ENCODE measurements at places on chromosomes 16 and 17.

DNA sequence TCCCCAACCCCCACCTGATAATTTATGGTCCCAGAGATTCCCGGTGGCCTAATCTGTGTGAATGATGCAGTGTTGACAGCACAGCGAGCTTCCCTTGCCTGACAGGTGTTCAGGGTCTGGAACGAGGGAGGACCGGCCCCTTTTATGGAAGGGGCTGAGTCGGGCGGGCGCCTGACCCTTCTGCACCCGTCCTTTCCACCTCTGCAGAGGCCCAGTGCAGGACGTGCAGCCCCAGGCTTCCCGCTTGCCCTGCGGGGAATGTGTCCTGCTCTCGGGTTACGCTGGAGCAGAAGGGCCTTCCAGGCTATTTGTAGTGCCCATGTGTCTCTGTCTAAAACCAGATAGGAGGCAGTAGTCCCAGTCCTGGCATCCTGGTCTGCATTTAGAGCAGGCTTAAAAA is 16.2 kb downstream of the SMTNL2 start:
- DNase-seq: no peak

DNA sequence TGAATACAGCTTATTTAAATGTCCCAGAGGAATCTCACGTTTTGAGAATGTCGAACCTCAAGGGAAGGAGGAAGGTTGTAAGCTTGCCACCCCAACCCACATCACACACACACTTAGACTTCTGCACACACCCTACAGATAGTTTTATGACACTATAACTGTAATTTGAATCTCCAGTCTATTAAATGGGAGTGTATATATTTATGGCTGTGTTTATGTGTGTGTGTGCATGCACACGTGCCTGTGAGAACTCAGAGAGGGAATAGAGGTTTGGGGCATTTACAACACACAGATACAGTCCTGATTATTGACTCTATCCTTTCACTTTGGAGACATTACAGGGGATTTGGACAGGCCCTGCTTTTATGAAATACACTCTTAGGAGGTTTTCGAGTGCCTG is 171.5 kb upstream of the MAF start:
- no peak for DNase-seq

DNA sequence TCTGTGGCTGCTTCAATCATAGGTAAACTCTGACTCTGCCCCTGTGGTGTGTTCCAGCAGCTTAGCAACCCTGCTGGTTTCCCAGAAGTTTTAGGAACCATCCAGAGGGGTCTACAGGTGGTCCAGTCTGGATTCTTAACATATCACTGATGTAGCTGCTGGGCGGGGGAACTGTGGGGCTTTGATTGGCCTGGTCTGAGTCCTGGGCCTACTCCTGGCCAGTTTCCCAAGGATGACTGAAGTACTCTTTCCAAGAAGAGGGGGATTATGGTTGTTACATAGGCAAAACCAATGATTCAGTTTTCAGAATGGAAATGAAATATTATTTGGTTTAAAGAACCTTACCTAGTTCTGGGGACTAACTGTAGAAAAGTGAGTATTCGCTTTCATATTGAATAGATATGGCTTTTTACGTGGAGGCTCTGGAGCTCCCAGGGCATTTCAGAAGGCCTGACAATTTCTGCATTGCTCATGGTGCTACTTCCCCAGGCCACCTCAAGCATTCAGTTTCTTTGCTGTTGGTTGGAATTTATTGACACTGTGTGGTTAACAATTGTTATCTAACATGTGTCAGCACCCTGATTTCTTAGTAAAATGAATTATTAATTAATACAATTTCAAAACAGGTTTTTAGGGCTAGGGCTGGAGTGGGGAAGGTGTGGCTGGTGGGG is 38.4 kb downstream of the EPN2 start:
- DNase-seq: no peak

DNA sequence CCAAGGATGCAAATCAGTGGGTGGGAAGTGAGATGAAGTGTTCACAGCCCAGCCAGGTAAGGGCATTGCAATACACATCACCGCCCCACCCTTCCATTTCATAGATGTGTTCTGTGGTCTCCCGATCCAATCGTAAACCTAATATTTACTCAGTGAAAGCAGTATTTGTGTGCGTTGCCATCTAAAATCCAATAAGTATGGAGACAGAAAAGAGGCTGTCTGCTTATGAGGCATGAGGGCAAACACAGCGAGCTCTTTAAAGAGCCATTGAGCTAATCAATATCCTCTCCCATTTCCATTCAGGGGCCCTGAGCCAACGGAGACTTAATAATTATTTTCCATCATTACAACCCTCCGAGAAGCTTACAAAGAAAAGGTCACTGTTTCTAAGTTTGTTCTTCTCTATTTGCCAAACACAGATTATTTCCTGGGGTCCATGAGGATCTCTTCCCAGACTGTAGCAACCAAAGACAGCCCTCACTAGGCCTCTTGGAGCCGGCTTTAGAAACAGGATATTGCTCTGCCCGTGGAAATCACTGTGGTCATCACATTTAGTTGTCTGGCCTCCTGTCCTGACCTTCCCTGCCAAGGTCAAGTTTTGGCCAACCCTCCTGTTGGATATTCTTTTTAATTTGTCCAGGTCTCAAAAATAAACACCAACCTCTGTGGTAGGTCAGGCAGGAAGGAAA is 120.1 kb downstream of the SLC39A11 start:
- DNase-seq: no peak

GRCh38 chr16:30367349-30368009 is 2.8 kb downstream of the TBC1D10B start:
- DNase-seq: no peak

- no peak for DNase-seq
Observed at GRCh38 chr16:9007177-9007794, 43.6 kb upstream of the USP7 start.

- no peak for DNase-seq
Observed at GRCh38 chr17:63405741-63406261, 40.3 kb downstream of the CYB561 start.

DNA sequence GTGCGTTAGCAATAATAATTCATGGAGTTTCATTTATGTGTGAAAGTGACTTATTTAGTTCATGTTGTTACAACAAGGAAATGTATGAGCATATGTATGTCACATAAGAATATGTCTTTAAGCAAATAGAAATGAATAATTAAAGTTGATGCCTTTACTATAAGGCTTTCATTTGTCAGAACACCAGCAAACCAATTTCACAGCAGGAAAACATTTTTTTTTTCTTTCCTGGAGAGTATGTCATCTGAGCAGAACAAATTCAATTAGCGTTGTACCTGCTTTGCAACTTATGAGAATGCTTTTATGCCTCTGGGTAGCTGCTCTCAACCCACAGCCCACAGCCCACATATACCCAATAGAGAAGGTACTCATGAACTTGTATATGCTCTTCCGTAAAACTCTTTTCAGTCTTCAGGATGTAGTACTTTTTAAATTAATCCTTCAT is 26.3 kb upstream of the APOH start:
- no peak for DNase-seq

- DNase-seq: no peak
Observed at GRCh38 chr17:79220713-79221291, 146.2 kb downstream of the ENGASE start.

DNA sequence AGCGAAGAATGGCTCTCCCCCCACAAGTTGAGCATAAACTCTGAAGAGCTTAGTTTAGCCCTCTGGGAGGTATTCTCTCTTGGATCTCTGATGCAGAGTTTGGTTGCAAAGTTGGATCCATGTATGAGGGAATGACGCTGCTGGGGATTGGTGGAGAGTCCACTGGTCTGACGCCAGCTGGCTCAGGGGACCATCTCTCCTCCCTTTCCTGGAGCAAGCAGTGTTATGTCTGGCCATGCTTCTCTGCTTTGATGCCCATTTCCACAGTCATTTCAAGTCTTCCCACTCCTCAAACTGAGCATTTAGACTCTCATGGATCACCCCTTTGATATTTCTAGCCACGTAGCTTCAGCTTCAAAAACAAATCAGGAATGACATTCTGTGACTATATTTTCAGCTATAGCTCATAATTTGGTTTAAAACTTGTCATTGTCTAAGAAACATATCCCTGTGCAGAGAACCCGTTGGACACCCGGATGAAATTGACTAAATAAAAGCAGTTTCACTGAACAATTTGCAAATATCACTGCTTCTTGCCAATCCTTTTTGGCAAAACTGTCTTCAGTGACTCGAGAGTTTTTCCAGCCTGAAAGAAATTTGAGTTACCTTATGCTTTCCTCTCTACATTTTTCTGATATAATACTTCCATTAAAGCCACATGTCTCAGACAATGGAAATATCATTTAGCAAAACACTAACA is 193.4 kb upstream of the CDH11 start:
- no peak for DNase-seq

GRCh38 chr17:66152756-66153155 is 39.2 kb downstream of the CEP112 start:
- DNase-seq: no peak

DNA sequence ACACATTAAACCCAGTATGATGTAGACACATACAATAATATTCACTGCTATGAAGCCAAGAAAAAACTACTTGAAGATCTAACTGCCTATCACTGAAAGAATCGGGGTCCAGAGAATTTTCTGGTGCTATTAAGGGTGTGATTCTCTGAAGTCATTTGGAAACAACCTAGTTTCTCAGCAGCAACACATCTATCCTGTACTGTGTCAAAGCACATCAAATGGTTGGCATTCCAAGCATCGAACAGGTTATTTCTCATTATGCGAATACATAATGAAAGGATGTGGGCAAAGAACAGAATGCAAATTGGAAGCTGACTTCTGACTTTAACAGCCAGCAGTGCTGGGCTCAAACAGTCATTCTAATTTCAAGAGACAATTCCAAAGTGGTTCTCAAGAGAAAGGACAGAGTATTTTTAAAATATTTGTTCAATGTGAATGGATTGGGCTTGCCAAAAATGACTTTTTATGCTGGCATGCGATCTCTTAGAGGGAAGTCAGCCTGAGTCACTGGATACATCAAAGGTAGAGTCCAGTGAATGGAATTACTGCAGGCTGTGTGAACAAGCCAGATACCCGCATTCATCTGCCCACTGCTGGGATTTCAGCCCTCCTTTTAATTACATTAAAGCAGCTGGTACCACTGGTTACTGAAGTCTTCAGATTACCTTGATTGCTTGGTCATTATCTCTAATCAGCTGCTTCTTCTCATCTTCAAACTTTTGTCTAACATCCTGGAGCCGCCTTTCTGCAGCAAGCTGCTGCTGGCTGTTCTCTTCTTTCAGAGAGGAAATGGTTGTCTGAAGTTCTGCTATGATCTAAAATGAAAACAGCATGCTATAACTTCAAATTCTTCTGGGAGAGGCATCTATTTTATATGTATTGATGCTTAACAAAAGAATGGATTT is 181.2 kb upstream of the AXIN2 start:
- DNase-seq: no peak

DNA sequence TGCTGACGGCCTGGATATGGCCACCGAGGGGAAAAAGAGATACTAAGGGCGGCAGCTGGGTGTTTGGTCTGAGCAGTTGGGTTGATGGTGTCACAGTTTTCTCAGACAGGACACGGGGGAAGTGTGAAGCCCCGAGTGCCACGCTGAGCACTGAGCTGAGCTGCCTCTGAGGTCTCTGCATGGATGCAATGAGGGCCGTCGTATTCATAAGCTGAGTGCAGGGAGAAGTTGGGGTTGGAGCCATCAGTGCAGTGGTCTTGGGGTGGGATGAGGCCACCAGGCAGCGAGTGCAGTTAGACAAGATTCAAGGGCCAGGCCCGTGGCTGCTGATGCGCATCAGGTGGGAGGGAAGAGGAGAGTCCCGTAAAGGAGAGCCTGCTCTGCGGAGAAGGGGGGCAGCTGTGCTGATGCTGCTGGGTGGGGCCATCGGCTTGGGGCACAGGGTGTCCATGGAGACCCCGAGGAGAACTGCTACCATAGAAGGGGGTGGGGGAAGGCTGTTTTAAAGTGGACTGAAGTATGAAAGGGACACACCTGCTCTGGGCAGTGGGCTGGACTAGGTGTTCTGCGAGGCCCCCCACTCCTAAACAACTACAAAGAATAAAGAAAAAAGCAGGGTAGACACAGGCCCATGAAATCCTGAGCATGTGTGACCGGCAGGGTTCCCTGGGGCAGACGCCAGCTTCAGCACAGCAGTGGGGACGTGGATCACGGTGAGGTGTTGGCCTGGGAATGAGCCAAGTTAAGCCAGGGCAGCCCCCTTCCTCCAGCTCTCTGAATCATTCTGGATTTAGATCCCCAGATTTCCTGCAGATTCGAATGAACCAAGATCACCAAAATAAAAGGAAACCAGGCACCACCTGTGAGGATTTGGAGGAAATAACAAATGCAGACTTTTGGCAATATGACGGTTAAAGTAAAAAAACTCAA is 19.7 kb downstream of the IL34 start:
- DNase-seq: no peak

- no peak for DNase-seq
Observed at GRCh38 chr16:25855818-25856217, 164.1 kb downstream of the HS3ST4 start.

DNA sequence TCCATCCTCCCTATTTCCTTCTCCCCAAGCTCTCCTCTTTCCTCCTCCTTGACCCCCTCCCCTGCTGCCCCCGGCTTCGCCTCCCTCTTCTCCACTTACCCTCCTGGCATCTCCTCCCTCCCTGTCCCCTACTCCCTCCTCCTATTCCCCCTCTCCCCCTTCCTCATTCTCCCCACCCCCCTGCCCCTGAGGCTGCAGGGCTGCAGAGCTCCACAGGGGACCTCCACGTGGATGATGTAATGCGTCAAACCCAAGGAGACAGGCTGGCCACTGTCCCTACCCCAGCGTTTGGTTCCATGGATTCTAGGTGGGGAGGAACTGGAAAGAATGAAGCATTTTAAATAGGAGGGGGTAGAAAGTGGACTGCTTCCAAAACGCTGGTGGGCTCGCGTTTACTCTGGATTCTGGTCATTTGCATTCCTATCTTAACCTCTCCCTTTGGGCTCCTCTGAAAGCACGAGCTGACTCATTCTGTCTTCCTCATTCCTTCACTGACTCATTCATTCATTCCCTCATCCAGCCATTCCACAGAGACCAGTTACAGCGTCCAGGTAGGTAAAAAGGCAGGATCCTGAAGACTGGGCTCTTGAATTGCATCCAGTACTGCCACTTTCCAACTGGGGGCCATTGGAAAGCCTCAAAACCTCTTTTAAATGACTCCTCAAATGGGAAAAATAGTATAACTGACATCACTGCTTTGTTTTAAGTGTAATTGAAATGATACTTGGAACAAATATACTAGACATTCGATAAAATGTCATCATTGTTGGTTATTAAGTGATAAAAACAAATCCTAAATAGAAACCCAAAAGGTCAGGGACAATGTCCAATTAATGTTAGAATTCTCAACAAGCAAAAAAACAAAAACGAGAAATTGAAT is 943 bp upstream of the COTL1 start:
- no peak for DNase-seq

GRCh38 chr17:67390646-67391361 is 13.7 kb downstream of the PITPNC1 start:
- peak; percentile 40 for DNase-seq

DNA sequence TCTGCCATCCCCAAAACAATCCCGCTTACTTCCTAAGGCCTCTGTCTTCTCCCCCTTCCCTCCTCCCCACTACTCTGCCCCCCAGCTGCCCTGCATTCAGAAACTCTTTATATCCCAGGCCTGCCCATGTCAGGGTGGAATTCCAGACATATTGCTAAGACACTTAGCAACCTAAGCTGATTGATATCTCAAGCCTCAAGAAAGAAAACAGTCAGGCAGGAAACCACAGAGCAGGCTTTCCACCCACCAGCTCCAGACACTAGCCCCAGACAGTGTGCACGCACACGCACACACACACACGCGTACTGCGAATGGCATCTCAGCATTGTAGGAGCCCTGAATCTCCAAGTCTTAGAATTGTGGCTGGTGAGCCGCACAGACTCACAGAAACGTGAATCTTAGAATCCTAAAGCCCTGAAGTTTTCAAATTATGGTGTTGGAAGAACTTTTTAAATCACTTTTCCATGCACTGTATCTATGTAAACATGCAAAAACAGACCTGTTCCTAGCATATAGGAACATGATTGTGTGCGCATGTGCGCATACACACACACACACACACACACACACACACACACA is 8.8 kb upstream of the LPCAT2 start:
- no peak for DNase-seq

Data from stimulated activated CD8-positive, alpha-beta memory T cell treated with anti-CD3 and anti-CD28 coated beads, Interleukin-4, amount 100 ng/mL, for 1 hour (primary cell).